ENCODE measurements at places on chromosomes 12 and 14.

DNA sequence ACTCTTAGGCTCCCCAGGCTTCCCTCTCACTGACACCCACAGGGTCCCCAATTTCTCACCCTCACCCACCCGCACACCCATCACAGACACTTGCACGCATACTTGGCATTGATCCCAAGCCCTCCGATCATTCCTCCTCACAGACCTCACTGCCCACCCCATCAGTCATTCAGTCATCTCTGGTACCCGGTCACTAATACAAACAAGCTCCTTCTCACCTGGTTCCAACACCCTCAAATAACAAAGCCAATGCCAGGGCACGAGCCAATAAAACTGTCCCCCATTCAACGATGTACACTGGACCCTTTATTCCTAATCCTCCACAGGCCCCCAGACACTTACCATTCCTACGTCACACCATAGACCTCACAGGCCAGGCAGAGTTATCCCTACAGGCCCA lies 2.3 kb downstream of the ZNF605 start:
- no peaks in the 10 kb centered on the region for H3K36me3 ChIP-seq
- no peaks in the 10 kb centered on the region for H3K27me3 ChIP-seq
- H3K4me1 ChIP-seq, result no peaks in the 10 kb centered on the region
- no peak for DNase-seq
- H3K4me3 ChIP-seq, result no peak overlapping the region

- peak overlapping the region; percentile 39 for H3K4me3 ChIP-seq
- peak overlapping the region; percentile 88 for H3K27ac ChIP-seq
- no peaks in the 10 kb centered on the region for H3K27me3 ChIP-seq
Observed at GRCh38 chr12:120710805-120711296, 593 bp downstream of the UNC119B start.

DNA sequence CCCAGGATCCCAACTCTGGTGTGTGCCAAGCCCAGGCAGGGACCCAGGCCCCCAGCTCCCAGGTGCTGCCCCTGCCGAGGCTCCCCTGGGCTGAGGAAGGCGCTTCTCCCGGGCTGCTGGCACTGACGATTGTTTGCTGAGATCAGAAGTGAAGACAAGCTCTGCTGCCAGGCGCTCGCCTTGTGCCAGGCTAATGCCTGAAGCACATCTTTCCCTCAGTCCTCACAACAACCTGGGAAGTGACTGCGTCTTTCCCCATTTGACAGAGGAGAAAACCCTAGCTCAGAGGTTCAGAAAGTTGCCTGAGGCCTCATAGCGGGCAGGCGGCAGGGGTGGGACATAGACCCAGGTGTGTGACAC lies 36.8 kb downstream of the ANKRD9 start:
- no peaks in the 10 kb centered on the region for H3K27me3 ChIP-seq
- no peaks in the 10 kb centered on the region for H3K36me3 ChIP-seq
- DNase-seq, result no peak
- no peaks in the 10 kb centered on the region for H3K4me1 ChIP-seq
- no peak overlapping the region for H3K27ac ChIP-seq

- H3K27me3 ChIP-seq, result no peaks in the 10 kb centered on the region
- no peaks in the 10 kb centered on the region for H3K36me3 ChIP-seq
- no peak overlapping the region for H3K27ac ChIP-seq
- DNase-seq, result no peak
Observed at GRCh38 chr12:4210183-4210582, 63.4 kb upstream of the CCND2 start.

DNA sequence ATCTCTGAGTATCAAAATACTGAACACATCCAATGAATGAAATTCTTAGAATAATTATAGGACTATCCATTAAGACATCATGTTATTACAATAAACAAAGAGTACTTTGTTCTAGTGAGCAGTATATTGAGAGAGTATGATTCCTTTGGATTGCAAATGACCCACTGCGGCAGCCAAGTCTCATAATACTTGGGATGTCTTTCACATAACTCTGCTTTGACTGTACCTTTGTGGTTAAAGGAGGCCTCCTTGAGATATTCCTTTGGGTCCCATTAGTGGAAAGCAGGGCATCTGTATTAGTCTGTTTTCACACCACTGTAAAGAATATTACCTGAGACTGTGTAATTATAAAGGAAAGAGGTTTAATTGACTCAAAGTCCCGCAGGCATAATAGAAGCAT lies 593.8 kb downstream of the TRHDE start:
- H3K4me3 ChIP-seq, result no peak overlapping the region
- no peak overlapping the region for H3K27ac ChIP-seq
- no peaks in the 10 kb centered on the region for H3K4me1 ChIP-seq
- H3K36me3 ChIP-seq, result no peaks in the 10 kb centered on the region
- no peaks in the 10 kb centered on the region for H3K27me3 ChIP-seq

DNA sequence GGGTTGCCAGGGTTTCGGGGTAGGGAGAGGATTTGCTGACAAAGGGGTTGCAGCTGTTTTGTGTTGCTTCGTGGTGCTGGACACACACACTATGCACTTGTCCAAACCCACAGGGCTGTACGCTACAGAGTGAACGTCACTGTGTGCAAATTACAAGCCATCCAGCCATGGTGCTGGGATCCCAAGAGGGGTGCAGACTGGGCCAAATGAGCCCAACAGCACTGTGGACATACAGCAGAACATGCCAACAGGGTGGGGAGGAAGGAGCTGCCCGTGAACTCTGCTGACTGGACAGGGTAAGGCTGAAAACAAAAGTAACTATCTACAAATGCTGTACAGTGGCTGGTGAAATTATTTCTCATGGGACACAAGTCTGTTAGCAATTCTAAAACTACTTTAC lies 25.2 kb downstream of the POLE start:
- no peaks in the 10 kb centered on the region for H3K36me3 ChIP-seq
- no peak for DNase-seq
- no peaks in the 10 kb centered on the region for H3K27me3 ChIP-seq
- no peak overlapping the region for H3K27ac ChIP-seq
- no peak overlapping the region for H3K4me3 ChIP-seq
- H3K4me1 ChIP-seq, result no peaks in the 10 kb centered on the region

GRCh38 chr12:121033625-121034349 lies 5.3 kb downstream of the OASL start:
- H3K4me3 ChIP-seq, result no peak overlapping the region
- no peaks in the 10 kb centered on the region for H3K4me1 ChIP-seq
- no peak for DNase-seq
- H3K27ac ChIP-seq, result no peak overlapping the region
- no peaks in the 10 kb centered on the region for H3K36me3 ChIP-seq

- H3K4me3 ChIP-seq, result no peak overlapping the region
- no peak overlapping the region for H3K27ac ChIP-seq
- no peaks in the 10 kb centered on the region for H3K36me3 ChIP-seq
- no peak for DNase-seq
Observed at GRCh38 chr12:6294156-6295093, 16.1 kb upstream of the PLEKHG6 start.

GRCh38 chr14:22509036-22509709 lies 79.9 kb downstream of the DAD1 start:
- peaks cover 17% of the 10 kb centered on the region for H3K4me1 ChIP-seq
- no peaks in the 10 kb centered on the region for H3K36me3 ChIP-seq
- no peak for DNase-seq
- H3K4me3 ChIP-seq, result no peak overlapping the region
- no peaks in the 10 kb centered on the region for H3K27me3 ChIP-seq

DNA sequence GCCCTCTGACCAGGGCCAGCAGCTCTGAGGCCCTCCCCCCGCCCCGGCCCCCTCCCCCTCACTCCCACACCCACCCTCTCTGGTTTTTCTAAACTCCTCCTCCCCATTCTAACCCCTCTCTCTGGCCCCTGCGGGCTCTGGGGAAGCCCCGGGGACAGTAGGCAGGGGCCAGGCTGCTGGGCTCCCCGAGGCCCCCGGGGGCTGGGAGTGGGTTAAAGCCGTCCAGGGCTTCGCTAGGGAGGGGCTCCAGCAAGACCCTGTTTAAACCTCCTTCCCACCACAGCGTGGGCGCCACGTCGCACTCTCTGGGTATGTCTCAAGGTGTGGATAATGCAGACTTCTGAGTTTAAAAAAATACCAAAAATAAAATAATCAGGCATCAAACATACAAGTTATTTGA lies 51.4 kb downstream of the GALNT9 start:
- H3K27me3 ChIP-seq, result no peaks in the 10 kb centered on the region
- H3K27ac ChIP-seq, result no peak overlapping the region
- no peaks in the 10 kb centered on the region for H3K4me1 ChIP-seq
- no peak overlapping the region for H3K4me3 ChIP-seq
- no peaks in the 10 kb centered on the region for H3K36me3 ChIP-seq

DNA sequence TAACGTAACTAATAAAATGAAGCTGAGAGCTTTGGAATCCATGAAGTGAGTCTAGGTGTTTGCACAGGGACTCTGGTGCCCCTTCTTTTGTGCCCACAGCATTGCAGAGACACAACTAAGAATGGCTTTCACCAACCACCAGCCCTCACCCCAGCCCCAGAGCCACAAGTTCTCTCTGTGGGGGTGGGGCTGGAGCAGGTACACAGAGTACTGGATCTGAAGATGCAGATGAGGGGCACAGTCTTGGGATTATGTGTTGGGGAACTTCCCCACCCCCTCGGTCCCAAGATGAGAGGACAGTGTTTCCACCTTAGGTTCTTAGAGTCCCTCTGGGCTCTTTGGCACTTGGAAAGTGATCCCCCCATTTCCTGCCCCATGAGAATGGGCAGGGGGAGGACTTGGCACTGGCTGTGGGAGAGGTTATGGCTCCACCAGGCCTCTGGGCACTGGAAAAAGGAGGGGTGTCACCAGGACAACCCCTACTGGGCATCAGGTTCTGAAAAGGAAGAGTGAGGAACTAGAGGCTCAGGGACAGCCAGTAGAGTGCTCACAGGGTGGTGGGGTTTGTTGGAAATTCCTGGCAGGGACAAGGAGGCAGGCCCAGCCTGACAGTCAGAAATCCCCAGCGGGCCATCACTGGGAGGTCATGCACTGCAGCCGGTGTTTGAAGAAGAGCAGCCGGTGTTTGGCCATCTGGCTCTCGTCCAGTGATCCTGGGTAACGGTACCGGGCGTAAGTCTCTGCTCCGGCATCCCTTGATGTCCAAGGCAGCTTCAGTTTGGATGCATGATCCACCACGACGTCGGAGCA lies 6.7 kb downstream of the B4GALNT1 start:
- H3K27me3 ChIP-seq, result no peaks in the 10 kb centered on the region
- no peaks in the 10 kb centered on the region for H3K4me1 ChIP-seq
- DNase-seq, result no peak

GRCh38 chr12:22256041-22256441 lies 78.5 kb downstream of the ST8SIA1 start:
- no peak overlapping the region for H3K4me3 ChIP-seq
- H3K27me3 ChIP-seq, result no peaks in the 10 kb centered on the region
- peak overlapping the region; percentile 63 for H3K27ac ChIP-seq

GRCh38 chr14:86179980-86180379 lies 650.0 kb downstream of the FLRT2 start:
- no peaks in the 10 kb centered on the region for H3K27me3 ChIP-seq
- DNase-seq, result no peak
- H3K36me3 ChIP-seq, result no peaks in the 10 kb centered on the region
- H3K27ac ChIP-seq, result no peak overlapping the region
- H3K4me3 ChIP-seq, result no peak overlapping the region

GRCh38 chr12:130765186-130765659 lies 49.1 kb upstream of the RIMBP2 start:
- no peaks in the 10 kb centered on the region for H3K27me3 ChIP-seq
- DNase-seq, result no peak
- H3K27ac ChIP-seq, result no peak overlapping the region
- no peak overlapping the region for H3K4me3 ChIP-seq
- no peaks in the 10 kb centered on the region for H3K4me1 ChIP-seq

DNA sequence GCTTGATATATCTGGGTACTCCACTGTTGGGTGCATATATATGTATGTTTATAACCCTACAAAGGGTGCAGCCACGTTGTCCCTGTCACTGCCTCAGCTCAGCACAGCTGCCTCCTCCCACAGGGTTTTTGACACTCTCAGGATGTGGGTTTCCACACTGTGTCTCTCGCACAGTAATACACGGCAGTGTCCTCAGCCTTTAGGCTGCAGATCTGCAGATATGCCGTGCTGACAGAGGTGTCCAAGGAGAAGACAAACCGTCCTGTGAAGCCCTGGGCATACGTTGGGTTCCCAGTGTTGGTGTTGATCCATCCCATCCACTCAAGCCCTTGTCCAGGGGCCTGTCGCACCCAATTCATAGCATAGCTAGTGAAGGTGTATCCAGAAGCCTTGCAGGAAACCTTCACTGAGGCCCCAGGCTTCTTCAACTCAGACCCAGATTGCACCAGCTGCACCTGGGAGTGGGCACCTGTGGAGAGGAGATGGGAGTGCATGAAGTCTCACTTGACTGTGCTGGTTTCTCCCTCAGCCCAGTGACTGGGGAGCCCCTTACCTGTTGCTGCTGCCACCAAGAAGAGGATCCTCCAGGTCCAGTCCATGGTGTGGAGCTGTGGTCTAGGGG lies 498.7 kb downstream of the TMEM121 start:
- H3K27me3 ChIP-seq, result no peaks in the 10 kb centered on the region
- H3K36me3 ChIP-seq, result no peaks in the 10 kb centered on the region
- DNase-seq, result no peak
- no peak overlapping the region for H3K4me3 ChIP-seq
- no peaks in the 10 kb centered on the region for H3K4me1 ChIP-seq

GRCh38 chr12:29073631-29074239 lies 75.3 kb upstream of the FAR2 start:
- no peaks in the 10 kb centered on the region for H3K36me3 ChIP-seq
- H3K4me1 ChIP-seq, result no peaks in the 10 kb centered on the region
- no peaks in the 10 kb centered on the region for H3K27me3 ChIP-seq
- no peak overlapping the region for H3K4me3 ChIP-seq
- no peak overlapping the region for H3K27ac ChIP-seq
- no peak for DNase-seq

GRCh38 chr14:68482772-68483395 lies 310.0 kb downstream of the ZFP36L1 start:
- H3K36me3 ChIP-seq, result no peaks in the 10 kb centered on the region
- DNase-seq, result no peak
- H3K27ac ChIP-seq, result peak overlapping the region; percentile 49
- no peaks in the 10 kb centered on the region for H3K4me1 ChIP-seq
- no peaks in the 10 kb centered on the region for H3K27me3 ChIP-seq

- peak overlapping the region; percentile 64 for H3K27ac ChIP-seq
- no peaks in the 10 kb centered on the region for H3K27me3 ChIP-seq
- peak; percentile 81 for DNase-seq
Observed at GRCh38 chr14:34053666-34054065, 102.8 kb upstream of the EGLN3 start.

DNA sequence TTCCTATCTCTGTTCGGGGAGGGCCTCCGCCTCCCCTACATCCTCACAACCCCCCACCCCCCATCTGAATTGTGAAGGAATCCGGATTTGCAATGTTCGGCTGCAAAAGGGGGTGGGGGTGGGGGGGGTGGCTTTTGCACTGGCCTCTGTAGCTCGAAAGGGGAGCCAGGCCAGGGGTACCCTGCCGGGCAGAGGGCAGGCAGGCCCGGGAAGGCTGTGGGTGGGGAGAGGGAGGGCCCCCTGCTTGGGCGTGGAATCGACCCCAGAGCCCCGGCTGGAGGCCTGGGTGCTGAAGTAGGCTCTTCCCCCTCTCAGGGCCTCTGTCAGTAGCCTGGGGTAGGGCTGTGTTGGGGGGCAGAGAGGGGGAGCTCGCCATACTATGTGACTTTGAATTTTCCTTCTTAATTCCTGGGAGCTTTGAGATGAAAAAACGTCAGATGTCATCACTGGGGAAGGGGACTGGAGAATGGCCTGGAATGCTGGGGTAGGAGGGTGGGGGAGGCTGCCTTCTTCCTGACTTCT lies 1.1 kb downstream of the LRP1 start:
- H3K27me3 ChIP-seq, result no peaks in the 10 kb centered on the region
- peak; percentile 35 for DNase-seq
- H3K36me3 ChIP-seq, result no peaks in the 10 kb centered on the region
- peak overlapping the region; percentile 100 for H3K27ac ChIP-seq
- H3K4me3 ChIP-seq, result peak overlapping the region; percentile 99
